HT1080 (cell line): ENCODE measurements at places on chromosomes 1 and 21. TPM values are rescaled to one million over a fixed set of nuclear protein-coding genes. Genes with fewer than 3 reads are reported as not detected.

C1QB gene
- total RNA-seq = not detected in 2 replicates

MYOC gene
- not detected in 2 replicates for total RNA-seq

OR2L3 gene
- not detected in 2 replicates for total RNA-seq

- DNase-seq = no peak
These were observed 170.7 kb downstream of the NR5A2 start for GRCh38 chr1:200198236-200198635.
